ENCODE measurements at places on chromosomes 6 and 20.

- DNase-seq: no peak
Observed at GRCh38 chr6:29908710-29909109, 33.6 kb upstream of the HLA-A start.

DNA sequence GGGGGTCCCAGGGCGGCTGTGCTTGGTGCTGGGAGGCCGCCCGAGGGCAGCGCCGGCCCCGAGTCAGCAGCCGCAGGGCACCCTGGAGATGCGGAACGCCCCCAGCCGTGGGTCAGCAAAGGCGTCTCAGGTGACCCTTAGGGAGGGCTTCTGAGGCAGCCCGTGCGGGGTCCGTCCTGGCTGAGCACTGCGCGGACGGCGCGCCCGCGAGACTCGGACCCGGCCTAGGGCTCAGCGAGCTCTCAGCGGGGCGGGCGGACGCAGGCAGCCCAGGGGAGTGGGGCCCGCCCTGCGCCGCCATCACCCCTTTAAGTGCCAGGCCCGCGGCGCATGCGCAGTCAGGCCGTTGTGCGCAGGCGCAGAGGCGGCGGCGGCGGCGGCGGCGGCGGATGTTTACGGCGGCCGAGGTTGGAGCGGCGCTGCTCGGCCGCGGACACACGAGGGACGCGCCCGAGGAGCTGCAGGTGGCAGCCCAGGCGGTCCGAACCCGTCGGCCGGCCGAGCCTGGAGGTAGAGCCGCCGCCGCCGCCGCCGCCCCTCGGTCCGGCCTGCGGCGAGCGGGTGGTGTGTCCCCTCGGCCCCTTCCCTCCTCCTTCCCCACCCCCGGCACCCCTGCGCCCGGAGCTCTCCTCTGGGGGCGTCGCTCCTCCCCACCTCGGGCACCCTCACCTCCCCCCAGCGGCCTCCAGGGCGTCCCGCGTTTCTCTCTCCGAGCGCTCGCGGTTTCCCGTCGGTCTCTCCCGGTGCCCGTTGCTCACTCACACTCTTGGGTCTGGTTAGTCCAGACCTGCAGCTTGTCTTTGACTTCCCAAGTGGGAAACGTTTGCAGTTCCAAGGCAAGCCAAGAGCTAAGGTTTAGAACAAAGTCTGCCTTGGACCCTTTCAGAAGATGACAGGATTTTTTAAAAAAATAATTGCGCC, at the start of gene PCMTD2:
Gene PCMTD2 (plus strand): TSS at position 388 of the 921 bp plus-strand sequence. CDS start 4,218 bp downstream, outside the sequence.
- peak; percentile 97 for DNase-seq

DNA sequence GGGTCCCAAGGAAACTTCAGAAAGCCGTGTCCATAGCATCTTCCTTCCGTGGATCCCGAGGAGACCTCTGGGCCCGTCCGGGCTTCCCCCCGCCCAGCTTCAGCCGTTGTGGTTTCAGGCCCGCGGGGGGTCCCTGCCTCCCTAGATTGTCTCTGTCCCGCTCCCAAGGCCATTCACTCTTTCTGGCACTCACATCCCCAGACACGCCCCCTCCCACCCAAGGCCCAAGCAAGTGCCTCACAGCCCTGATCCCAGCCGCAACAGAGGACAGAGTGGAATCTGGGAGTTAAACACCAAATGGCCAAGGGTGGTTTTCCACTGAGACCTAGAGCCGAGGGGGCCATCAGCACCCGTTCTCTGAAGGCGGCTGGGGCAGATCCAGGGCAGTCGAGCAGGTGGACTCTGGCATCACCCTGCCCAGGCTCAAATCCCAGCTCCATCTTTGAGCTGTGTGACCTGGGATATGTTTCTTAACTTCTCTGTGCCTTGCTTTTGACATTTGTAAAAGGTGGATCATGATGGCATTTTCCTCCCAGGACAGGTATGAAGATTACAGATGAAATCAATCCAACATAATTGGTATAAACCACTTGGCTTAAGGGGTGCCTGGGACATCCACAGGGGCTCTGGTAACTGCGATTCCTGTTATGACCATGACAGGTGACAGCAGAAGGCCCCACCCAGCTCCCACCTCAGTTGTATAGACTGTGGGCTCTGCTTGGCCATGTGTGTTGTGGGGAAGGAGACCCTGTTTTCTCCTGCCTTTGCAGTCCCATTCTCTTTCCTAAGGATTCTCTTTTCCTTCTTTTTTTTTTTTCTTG, 48.1 kb downstream of the CTCFL start:
- no peak for DNase-seq

DNA sequence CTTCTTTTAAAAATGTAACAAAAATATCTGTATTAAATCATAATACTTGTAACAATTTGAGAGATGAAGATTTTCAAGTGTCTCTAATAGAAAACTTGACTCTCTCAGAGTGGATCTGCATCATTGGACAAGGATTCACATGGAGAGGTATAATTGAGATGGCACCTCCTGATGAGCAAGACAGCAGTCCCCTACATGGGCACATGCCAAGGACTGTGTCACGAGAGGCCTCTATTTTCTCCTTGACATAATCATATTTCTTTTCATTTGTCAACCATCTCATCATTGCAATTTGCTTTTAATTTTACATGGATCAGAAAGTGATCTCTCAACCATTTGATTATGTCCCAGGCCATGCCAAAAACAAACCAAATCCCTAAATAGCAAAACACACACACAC, 206.8 kb upstream of the THEMIS start:
- no peak for DNase-seq

GRCh38 chr6:112773187-112773586, 426.1 kb downstream of the RFPL4B start:
- no peak for DNase-seq

DNA sequence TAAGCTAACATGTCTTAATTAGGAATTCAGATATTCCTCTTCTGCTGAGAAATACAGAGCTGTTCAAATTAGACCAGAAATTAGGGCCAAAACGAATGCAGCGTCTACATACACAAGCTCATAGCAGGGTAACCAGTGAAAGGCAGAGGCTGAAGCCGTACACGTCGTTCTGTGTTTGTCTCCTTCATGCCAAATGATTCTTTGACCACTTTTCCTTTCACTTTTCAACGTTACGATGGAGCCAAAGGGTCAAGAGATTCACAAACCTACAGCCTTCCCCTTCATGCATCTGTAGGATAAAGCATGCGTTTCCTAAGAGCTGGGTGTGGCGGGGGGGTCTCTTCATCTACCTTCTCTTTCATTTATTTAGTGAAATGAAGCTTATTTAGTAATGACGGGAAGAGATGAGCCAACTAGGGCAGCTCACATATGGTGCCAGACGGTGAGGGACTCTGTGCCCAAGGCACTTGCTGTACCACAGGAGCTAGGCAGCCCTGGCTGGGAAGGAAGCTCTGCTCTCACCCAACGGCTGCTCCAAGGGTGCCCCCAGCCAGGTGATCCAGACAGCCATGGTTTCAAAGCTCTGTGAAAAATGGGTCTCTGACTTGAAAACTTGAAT, 178.0 kb downstream of the ATXN1 start:
- no peak for DNase-seq

DNA sequence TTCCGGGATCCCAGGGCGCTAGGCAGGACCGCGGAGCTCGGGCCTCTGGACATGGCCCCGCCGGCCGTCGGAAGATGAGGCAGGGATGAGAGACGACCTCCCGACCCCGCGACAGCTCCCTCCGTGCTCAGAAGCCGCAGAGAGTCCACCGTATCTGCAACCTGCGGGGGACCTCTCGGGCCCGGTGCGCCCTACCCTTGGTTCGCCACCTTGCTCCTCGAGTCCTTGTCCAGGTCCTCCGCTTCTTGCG, 301 bp downstream of the PPP1R3D start:
- DNase-seq: no peak

- no peak for DNase-seq
Observed at GRCh38 chr6:11201772-11202512, 30.5 kb downstream of the NEDD9 start.

- peak; percentile 77 for DNase-seq
Observed at GRCh38 chr20:37384683-37385174, 38.8 kb downstream of the SRC start.

GRCh38 chr6:105849746-105850145, 236.4 kb upstream of the PRDM1 start:
- DNase-seq: no peak

DNA sequence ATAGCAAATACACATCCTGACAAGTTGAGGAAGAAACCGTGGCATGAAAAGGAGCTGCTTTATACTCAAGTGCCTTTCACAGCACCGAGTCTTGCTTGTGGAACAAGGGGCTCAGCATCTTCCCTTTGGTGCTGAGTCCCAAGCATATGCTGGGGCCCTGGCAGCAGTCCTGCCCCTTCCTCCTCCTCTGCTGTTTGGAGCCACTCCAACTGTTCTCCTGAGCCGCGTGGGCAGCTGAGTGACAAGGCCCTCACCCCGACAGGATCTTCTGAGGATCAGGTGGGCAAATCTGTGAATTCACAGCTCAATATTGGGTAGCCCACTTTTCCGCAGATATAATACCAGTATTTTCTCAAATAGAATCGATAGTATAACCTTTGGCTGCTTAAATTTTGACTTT, 24.7 kb downstream of the DACT2 start:
- DNase-seq: no peak

- DNase-seq: peak; percentile 34
Observed at GRCh38 chr20:63751471-63752271, 12.1 kb downstream of the SLC2A4RG start.

- DNase-seq: no peak
Observed at GRCh38 chr6:37820718-37821079, 1.2 kb downstream of the ZFAND3 start.

- peak; percentile 70 for DNase-seq
Observed at GRCh38 chr20:63442100-63442493, 30.4 kb downstream of the KCNQ2 start.

- no peak for DNase-seq
Observed at GRCh38 chr6:25320459-25320858, 41.3 kb downstream of the CARMIL1 start.

Measured in frontal cortex (tissue), 4 donors.